ENCODE measurements at places on chromosomes 2 and 18.

GRCh38 chr2:98775146-98775986, 44.4 kb upstream of the MGAT4A start:
- no peaks in the 10 kb centered on the region for H3K36me3 ChIP-seq
- DNase-seq, result no peak
- H3K27me3 ChIP-seq, result no peaks in the 10 kb centered on the region
- peak overlapping the region; percentile 90 for H3K27ac ChIP-seq
- H3K4me3 ChIP-seq, result peak overlapping the region; percentile 38

DNA sequence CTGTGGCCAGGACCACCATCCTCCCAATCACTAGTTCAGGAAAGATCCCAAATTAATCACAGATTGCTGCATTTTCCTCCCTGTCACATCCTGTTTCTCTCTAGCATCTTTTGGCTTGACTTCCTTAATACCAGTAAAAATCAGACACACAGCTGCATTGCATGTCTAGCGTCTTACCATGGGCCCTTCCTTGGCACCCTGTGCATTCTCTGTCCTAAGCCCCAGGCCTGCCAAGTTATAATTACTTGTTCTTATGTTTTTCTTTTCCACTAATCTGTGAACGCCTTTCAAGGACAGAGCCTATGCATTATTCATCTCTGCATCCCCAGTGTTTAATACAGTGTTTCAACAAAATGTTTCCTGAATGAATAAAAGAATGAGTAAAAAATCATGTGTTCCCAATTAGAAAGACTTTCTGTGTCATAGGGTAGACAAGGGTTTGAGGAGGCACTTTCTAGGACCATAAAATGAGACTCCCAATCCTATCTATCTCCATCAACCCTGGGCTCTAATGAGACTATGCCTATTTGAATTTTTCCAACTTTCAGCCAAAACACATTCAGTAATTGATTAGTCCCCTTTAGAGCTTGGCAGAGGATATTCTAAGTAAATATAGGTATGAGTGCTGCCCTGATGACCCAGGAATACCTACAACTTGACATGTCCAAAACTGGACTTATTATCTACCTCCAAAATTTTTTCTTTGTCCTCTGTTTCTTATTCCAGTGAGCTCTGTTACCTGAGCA, 10.3 kb upstream of the NT5C1B start:
- no peak overlapping the region for H3K4me3 ChIP-seq
- H3K36me3 ChIP-seq, result no peaks in the 10 kb centered on the region
- H3K27me3 ChIP-seq, result no peaks in the 10 kb centered on the region
- H3K4me1 ChIP-seq, result no peaks in the 10 kb centered on the region
- H3K27ac ChIP-seq, result peak overlapping the region; percentile 76

DNA sequence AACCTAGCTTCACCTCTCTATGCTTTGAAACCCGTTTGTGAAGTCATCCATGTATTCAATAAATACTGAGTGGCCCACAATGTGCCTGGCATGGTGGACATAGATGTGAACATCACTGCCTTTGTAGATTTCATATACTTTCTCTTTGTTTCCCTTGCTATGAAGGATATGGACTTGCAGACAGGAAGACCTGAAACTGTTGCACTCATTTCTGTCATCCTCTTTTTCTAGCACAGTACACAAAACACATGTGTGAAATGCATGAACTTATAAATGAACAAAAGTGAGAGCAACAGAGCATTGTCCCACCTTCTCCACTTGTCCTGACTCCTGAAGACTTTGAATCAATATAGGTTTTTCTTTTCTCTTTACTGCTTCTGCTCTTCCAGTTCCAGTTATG, 249.4 kb upstream of the LINC00305 start:
- H3K4me3 ChIP-seq, result no peak overlapping the region
- no peaks in the 10 kb centered on the region for H3K36me3 ChIP-seq
- no peaks in the 10 kb centered on the region for H3K4me1 ChIP-seq
- DNase-seq, result no peak
- H3K27ac ChIP-seq, result no peak overlapping the region

DNA sequence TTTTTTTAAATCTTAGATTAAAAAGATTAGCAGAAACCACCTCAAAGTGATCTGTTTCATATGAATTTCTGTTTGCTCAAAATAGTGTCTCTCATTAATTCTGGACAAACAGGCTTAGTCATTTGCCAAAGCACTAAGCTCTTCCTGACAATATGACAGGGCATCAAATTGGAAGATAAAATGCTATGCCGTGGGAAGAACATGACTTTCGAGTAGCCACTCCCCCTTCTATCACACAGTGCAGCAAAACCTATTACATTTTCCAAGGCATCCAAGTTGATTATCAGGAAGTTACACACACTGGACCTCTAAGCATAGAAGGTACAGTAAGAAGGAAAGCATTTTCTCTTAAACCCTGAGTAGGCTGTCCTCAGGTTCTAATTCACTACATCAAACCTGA, 89.5 kb downstream of the STK39 start:
- no peak for DNase-seq
- no peak overlapping the region for H3K27ac ChIP-seq
- H3K36me3 ChIP-seq, result no peaks in the 10 kb centered on the region
- no peaks in the 10 kb centered on the region for H3K27me3 ChIP-seq
- no peak overlapping the region for H3K4me3 ChIP-seq
- H3K4me1 ChIP-seq, result no peaks in the 10 kb centered on the region

DNA sequence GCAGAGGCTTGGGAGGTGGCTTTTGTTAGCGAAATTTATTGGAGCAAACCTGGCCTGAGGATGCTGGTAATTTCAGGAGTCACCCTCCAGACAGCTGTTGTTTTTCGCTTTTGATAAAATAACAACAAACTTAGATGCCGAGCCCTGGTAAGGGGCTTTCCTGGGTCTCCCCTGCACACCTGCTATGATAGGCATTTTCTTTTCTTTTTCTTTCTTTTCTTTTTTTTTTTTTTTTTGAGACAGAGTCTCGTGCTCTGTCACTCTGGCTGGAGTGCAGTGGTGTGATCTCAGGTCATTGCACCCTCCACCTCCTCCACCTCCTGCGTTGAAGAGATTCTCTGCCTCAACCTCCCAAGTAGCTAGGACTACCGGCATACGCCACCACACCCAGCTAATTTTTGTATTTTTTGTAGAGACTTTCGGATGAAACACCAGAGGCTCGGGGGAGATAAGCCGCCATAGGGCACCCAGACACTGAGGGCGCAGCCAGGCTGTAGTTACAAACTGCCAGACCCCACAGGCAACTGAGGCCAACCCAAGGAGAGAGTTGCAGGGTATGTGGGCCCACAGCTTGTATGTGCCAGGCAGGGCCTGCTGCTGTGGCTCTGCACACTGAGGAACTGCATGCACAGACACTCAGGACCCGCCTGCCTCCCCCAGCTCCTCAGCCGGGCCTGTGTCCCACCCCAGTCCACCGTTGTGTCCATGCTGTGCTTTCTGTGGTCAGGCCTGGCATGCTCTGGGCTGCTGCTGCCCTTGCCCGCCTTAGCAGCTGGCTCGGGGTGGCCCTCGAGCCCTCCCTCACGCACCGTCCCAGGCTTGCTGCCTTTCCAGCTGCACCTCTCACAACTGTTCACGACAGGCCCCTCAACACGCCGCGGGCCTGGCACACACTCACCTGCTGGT, 3.9 kb downstream of the GYPC start:
- no peak for DNase-seq
- no peak overlapping the region for H3K4me3 ChIP-seq
- H3K36me3 ChIP-seq, result no peaks in the 10 kb centered on the region
- peak overlapping the region; percentile 97 for H3K27ac ChIP-seq

DNA sequence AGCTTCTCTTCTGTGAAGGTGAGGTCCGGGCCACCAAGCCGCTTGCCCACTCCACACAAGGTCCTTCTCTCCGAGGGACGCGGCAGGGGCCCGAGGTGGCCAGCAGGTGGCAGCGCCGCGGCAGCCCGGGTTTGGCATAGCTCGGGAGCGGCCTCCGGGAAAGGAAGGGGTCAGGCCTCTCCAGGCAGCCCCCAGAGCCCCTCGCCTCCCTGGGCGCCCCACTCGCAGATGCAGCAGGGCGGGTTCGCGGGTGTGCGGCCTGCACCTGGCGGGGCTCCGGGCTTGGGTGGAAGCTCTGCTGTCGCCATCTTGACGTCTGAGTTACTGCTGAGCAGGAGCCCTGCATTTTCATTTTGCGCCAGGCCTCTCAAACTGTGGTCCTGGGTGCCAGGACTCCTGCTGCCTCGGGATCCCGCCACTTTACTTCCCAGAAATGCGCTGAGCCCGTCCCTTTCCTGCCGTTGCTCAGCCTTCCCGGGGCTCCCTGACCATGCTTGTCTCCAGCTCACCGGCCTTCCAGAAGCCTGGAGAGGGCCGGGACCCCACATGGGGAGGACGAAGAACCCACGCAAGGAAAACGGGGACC, 18.6 kb upstream of the NCL start:
- no peaks in the 10 kb centered on the region for H3K27me3 ChIP-seq
- peak; percentile 81 for DNase-seq
- peak overlapping the region; percentile 57 for H3K4me3 ChIP-seq
- peak overlapping the region; percentile 87 for H3K27ac ChIP-seq
- no peaks in the 10 kb centered on the region for H3K4me1 ChIP-seq
- no peaks in the 10 kb centered on the region for H3K36me3 ChIP-seq

- DNase-seq, result peak; percentile 42
- H3K4me1 ChIP-seq, result peaks cover 20% of the 10 kb centered on the region
- H3K27me3 ChIP-seq, result no peaks in the 10 kb centered on the region
- no peak overlapping the region for H3K4me3 ChIP-seq
Measured at GRCh38 chr2:234974501-234975385, 22.9 kb downstream of the SH3BP4 start.

- H3K36me3 ChIP-seq, result no peaks in the 10 kb centered on the region
- no peak overlapping the region for H3K4me3 ChIP-seq
- no peak overlapping the region for H3K27ac ChIP-seq
- H3K4me1 ChIP-seq, result no peaks in the 10 kb centered on the region
- DNase-seq, result no peak
- no peaks in the 10 kb centered on the region for H3K27me3 ChIP-seq
Measured at GRCh38 chr2:28430377-28430765, 37.7 kb downstream of the FOSL2 start.

DNA sequence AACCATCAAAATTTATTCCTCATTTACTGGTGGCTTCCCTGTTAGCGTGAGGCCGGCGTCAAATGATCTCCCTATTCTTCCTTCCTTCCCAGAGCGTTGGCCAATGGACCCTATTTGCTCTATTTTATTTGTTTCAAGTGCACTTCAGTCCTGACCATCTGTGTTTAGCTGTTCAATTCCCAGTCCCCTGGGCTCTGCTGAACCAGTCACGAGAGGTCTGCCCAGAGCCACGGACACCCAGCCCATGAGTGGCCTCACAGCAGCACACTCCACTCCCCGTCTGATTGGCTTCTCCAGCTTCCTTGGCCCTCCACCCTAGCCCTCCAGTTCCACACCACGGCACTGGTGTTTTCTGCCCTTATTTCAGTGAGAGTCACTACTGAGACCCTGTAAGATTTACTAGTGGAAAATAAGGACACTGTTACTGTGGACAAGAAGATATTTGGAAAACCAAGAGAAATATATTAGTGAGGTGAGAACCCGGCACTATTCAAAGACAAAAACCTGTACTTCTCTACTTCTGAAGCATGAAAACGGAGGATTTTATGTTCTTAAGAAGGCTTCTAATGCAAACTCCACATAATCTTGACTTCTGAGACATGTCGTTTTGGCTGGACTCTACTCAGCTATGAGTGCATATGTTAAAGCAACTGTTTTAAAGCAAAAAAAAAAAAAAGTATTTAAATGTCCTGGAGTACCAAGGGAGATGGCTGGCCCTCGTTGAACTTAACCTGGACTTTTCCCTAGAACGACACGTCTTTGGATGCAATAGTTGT, 86.6 kb downstream of the COL6A3 start:
- H3K36me3 ChIP-seq, result no peaks in the 10 kb centered on the region
- peak overlapping the region; percentile 60 for H3K27ac ChIP-seq
- no peak overlapping the region for H3K4me3 ChIP-seq
- H3K27me3 ChIP-seq, result no peaks in the 10 kb centered on the region
- DNase-seq, result no peak

DNA sequence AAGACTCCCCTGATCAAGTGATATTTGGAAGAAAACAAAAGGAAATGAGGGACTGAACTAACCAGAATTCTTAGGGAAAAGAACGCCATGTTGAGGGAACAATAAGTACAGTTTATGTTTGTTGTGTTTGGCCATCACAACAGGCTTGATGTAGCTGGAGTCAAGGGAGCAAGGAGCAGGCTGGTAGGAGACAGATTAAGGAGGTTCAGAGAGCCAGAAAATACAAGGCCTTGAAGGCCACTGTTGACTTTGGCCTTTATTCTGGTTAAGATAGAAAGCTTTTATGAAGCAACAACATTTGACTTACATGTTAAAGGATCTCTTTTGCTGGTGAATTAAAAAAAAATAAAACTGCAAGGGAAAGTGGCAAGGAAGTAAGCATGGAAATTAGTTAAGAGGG, 754.1 kb upstream of the SLC8A1 start:
- H3K4me1 ChIP-seq, result no peaks in the 10 kb centered on the region
- H3K27me3 ChIP-seq, result no peaks in the 10 kb centered on the region
- H3K4me3 ChIP-seq, result no peak overlapping the region
- no peaks in the 10 kb centered on the region for H3K36me3 ChIP-seq
